Kidney epithelial cell (primary cell): ENCODE measurements at places on chromosomes 3 and 15.
A peak's percentile ranks its signal among the peaks of the same experiment; 100 is the strongest.

GRCh38 chr15:85541744-85542143 lies 161.3 kb downstream of the AKAP13 start:
- DNase-seq, result no peak

- no peak for DNase-seq
Observed at GRCh38 chr3:115627180-115628074, 4.1 kb downstream of the GAP43 start.

DNA sequence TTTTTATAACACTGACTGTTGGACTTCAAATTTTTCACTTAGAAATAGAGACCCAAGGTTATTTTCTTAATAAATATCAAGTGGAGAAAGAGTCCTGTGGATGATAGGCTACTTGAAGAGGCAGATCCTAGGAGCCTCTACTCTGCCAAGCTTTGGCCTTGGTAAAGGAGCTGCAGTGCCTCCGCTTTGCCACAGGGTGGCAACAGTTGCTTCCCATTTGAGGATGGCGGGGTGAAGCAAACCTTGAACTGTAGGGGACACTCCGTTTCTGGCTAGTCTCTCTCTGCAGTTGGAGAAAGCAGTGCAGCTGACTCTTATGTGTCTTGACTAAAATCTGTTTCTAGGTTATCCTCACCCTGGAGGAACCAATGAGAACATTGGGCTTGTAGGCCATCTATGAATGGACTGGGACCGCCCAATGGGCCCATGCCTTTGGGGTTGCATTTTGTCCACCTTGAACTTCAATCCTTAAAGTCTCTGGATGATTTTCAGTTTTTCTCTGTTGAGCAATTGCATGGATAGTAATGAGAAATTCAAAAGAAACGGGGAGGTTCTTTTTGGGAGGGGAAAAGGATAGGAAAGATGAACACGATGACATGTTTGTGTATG lies 9.8 kb downstream of the SCG5 start:
- peak; percentile 34 for DNase-seq

- no peak for DNase-seq
Observed at GRCh38 chr15:78772738-78773137, 38.5 kb downstream of the ADAMTS7 start.

DNA sequence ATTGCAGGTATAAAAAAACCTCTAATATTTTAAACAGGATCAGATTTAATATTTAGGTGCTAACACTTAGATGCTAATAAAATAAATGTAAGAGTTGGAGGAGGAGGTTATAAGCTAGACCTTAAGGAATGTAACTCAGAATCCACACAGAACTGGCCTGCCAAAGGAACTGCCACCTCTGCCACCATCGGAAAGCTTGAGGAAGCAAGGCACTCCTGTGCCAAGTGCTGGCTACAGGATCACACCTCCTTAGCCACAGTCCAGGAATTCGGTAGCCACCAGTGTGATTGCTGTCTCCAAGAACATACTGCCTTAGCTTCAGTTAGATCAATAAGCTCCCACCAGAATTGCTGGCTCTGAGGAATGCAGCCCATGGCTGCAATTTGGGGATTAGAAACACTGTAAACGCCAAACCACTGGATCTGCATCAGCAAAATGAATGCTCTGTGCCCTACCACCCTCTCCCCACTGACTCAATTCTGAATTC lies 58.0 kb downstream of the FRMD5 start:
- DNase-seq, result no peak

DNA sequence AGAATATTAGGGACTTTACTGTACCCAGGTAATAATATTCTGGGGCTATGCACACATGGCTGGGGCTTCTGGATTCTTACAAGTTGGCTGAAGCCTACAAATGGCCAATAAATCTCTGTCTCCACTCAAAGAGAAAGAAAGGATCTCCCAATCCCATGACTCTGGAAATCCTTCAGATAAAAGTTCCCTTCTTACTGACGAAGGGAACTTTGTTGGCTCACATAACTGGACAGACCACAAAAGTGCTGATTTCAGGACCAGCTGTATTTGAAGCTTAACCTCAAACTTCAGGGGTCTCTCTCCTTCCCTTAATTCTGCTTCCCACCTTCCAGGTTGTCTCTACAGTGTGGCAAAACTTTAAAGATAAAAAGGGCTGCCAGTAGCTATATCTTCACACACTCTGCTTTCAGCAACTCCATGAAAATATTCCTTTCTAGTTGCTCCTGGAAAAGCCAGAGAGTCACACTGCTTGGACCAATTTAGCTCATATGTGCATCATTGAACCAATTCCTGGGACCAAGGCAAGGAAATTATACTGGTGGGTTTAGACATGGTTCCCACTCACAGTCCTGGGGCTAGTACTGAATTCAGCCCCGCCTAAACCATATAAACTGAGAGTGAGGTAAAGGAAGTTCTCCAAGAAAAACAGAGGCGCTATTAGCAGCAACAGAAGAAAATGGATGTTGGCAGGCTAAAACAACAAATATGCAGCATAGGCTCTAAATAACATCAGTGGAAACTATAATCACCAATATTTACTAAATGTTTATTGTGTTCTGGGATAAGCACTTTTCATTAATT lies 290.0 kb upstream of the GADL1 start:
- no peak for DNase-seq

DNA sequence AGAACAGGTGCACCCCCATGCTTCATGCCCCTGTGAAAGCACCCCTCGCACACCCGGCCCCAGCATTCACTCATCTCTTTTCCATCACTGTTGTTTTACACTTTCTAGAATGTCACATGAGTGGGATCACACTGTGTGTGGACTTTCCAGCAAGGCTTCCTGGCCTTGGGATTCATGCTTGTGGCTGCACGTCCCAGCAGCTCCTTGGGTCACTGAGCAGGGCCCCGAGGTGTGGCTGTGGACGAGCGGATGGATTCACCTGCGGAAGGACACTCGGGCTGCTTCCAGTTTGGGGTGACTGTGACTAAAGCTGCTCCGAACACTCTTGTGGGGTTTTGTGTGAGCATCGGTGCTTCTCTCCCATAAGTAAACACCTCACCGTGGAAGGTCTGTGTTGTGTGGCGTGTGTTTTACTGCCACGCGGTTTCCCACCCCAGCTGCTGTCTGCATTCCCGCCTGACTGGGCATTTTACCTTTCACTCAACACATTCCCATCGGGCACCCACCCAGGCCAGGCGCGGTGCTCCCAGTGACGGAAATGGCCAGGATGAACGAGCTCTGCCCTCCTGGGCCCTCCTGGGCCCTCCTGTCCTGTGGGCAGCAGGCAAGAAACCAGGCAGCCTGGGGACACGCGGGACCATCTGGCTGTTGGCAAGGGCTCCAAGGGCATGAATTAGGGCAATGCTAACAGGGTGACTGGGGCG lies 41.4 kb downstream of the DNAJB8 start:
- DNase-seq, result no peak

GRCh38 chr3:123138839-123139444 lies 62.8 kb upstream of the SEC22A start:
- DNase-seq, result no peak

- no peak for DNase-seq
Observed at GRCh38 chr3:184981071-184981470, 169.1 kb downstream of the VPS8 start.

DNA sequence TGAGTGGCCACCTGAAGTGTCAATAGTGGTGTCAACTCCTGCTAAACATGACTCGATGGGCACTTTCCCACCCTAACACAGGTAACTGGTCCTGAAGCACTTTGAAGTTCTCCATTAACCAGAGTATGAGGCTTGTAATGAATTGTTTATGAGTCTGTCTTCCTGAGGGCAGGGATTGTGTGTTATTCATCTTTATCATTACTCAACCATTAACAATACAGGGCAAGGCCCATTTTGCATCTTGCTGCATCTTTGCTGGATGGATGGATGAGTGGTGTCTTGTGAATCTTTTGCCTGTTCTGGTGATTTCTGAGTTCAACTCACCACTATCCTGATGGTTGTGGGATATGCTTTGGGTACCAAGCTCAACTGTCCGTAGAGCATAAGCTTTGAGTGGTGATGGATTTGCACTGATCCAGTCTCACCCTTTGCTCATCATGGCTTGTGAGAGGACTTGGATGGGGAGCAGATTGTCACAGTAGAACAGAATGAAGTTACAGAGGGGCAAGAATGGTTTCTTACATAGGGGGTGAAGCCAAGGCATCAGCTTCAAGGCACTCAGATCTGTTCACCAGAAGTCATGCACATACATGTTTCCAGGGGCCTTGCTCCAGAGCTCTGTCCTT lies 22.3 kb upstream of the EPB42 start:
- DNase-seq, result no peak

GRCh38 chr3:117226932-117227331 lies 517.4 kb downstream of the TUSC7 start:
- no peak for DNase-seq

DNA sequence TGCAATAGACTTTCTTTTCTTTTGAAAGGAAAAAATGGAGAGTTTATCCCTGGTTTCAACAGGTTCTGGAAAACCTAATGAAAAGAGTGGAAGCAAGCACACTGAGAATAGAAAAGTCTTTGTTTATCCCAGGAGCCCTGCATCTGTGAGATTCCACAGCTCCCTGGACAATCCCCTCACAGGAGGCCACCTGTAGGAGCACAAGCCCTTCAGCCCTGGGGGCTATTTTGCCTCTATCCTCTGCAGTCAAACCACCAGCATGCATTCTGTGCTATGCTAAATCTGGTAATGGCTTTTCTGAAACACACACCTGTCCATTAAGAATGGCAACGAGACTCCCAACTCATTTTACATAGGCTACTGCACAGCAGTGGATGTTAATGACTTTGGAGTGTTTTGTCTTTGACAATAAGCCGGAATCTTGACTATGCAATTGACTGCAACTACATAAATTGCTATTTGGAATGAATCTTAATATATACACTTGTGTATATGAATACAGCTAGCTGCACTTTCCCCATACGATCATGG lies 369.4 kb downstream of the NR2F2 start:
- DNase-seq, result no peak

- DNase-seq, result peak; percentile 29
Observed at GRCh38 chr15:67415181-67415580, 105.8 kb upstream of the C15orf61 start.

DNA sequence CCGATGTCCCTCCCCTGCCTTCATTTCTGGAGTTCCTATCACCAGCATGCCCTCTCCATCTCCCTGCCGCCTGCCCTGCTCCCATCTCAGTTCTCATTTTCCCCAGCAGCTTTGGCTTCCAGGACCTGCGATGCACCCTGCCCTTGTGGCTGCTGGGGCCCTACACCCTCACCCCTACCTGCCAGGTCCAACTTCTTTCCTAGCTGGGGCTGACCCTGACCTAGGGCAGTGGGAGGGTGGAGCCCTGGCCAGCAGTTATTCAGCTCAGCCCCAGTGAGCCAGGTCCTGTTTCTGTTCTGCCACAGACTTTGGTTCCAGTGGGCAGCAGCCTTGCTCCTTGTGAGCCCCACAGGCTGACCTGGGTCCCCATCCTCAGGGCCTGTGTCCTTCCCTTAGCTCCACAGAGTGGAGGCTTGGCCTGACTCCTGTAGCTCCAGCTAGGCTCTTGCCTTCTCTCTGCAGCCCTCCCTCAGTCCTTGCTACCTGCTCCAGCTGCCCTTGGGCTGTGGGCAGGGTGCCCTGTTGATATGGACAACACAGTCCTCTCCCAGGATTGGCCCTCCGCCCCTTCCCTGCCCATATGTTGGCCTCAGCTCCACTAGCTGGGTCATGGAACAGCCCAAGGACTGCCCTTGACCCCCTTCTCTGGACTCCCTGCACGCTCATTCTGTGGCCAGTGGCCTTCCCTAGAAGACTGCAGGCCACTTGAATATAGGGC lies 34.7 kb upstream of the PDE8A start:
- DNase-seq, result no peak

- no peak for DNase-seq
Observed at GRCh38 chr3:42653560-42654330, at the start of gene ZBTB47. Gene ZBTB47 (plus strand): TSS chr3:42653697. CDS start chr3:42658356, 4,659 bp downstream.

GRCh38 chr15:66692391-66692790 lies 9.6 kb upstream of the SMAD6 start:
- no peak for DNase-seq

- no peak for DNase-seq
Observed at GRCh38 chr3:180820400-180820799, 92.1 kb upstream of the FXR1 start.
